ENCODE measurements at places on chromosomes 12 and 14. TPM values are rescaled to one million over a fixed set of nuclear protein-coding genes. Genes with fewer than 3 reads are reported as not detected.

DNA sequence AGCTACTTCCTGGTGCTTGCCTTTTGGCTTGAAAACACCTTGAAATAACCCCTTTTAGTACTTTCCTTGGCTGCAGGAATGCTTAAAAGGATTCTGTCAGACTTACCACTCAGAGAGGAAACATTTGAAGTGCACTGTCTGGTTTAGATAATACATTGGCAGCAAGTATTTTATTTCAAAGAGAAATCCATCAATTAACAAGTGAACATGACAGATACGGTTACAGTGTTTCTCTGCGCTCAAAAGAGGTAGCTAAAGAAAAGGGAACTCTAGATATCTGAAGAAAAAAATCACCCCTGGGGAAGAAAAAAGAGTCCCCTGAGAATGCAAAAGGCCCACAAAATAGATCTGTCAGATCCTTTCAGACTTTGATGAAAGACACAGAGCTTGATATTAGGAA, 421.9 kb downstream of the LRFN5 start:
- DNase-seq = no peak

DNA sequence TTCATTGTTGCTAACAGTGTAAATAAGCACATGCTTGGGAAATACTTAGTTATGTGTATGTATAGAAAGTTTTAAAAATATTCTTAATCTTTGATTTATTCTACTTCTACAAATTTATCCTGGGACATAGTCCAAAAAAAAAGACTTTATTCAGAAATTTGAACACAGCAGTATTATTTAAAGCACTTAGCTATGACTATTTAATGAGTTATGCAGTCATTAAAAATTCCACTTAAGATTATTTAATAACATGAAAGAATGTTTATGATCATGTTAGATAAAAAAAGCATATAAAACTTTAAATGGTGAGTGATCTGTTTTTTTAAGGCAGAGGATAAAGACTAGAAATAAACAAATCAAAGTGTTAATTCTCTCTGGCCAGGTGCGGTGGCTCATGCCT, 78.3 kb downstream of the BAZ1A start:
- DNase-seq = no peak

- no peak for DNase-seq
These were observed 2.4 kb downstream of the ETNK1 start for GRCh38 chr12:22627371-22627770.

DNA sequence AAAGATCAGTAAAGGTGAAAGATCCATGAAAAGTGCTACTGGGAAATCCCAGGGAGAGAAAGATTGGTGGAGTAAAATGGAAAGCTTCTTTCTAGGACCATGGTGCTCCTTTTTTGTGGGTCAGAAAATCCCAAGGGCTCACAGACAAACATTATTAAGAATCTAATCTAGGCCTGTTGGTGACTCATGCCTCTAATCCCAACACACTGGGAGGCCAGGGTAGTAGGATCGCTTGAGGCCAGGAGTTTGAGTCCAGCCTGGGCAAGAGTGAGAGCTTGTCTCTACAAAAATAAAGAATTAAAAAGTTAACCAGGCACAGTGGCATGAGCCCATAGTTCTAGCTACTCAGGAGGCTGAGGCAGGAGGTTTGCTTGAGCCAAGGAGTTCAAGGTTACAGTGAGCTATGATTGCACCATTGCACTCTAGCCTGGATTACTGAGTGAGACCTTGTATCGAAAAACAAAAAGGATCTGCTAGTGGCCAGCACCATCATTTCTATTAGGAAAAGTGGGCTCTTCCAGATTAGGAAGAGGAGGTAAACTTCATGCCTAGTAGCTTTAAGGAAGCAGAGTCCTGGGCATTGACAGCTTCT, 43.0 kb downstream of the TXNRD1 start:
- DNase-seq = no peak

- no peak for DNase-seq
These were observed 927 bp downstream of the PTHLH start for GRCh38 chr12:27971606-27972005.

SMAGP gene
- 2.4 TPM for total RNA-seq

DNA sequence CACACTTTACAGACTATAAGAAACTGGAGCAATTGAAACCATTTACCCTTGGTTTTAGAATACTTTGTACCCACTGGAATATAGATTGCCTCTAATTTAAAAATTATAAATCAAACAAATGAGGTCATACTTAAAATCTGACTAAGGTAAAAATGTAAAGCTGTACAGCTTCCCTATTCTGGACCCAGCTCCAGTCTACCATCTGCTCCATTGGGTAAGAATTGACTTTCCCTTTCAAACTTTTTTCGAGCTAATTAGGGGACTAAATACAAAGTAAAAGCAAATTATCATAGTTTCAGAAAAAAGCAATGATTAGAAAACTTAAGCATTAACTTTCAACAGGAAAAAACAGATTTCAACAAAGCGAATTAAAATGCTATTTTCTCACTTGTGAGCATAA, 4.3 kb downstream of the KRR1 start:
- no peak for DNase-seq

- peak; percentile 16 for DNase-seq
These were observed 20.5 kb upstream of the FAM181A start for GRCh38 chr14:93906341-93907329.

- no peak for DNase-seq
These were observed 355.5 kb downstream of the SNAPC1 start for GRCh38 chr14:62117751-62118105.

- DNase-seq = no peak
These were observed 570.0 kb downstream of the SLC16A7 start for GRCh38 chr12:60165781-60166180.

- DNase-seq = no peak
These were observed 59.9 kb upstream of the CCDC60 start for GRCh38 chr12:119274636-119275065.

DNA sequence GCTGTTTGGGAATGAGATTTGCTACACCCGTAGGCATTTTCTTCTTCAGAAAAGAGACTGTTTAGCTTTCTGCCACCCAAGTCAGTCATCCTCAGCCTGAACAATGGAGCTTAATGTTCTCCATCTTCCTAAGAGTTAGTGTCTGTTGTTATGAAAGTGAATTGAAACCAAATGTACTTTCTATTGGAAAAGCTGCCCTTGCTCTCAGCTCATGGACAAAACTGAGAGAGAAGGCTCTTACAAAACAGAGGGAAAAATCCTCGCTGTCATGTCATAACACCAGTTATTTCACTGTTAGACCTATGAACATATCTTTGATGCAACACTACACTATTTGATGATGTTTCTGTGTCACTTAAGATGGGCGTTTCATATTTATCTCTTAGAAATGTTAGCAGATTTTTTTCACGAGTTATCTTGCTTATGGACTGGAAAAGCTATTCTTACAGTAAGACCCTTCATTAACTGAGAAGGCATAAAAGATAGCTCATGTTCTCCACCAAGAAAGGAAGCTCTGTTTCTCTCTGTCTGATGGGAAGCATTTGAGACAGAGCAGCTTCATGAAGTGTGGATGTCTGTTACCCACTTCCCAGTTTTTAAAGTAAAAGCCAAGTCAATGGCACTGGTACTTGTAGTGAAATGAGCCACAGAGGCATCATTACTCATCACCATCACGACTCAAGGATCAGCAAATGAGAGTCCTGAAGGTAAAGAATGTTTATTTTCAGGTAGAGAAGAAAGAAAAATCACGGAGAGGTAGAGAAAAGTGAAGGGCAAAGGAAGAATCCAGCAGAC, 483.9 kb downstream of the ZFP36L1 start:
- no peak for DNase-seq

MYBPC1 gene
- total RNA-seq = not detected

- DNase-seq = no peak
These were observed 4.8 kb downstream of the TULP3 start for GRCh38 chr12:2895511-2895910.

KRT78 gene
- total RNA-seq = not detected

- no peak for DNase-seq
These were observed 113.9 kb downstream of the ANO4 start for GRCh38 chr12:100908501-100908900.

Data from hematopoietic multipotent progenitor cell (in vitro differentiated cells).